ENCODE measurements at places on chromosomes 2 and 18.

DNA sequence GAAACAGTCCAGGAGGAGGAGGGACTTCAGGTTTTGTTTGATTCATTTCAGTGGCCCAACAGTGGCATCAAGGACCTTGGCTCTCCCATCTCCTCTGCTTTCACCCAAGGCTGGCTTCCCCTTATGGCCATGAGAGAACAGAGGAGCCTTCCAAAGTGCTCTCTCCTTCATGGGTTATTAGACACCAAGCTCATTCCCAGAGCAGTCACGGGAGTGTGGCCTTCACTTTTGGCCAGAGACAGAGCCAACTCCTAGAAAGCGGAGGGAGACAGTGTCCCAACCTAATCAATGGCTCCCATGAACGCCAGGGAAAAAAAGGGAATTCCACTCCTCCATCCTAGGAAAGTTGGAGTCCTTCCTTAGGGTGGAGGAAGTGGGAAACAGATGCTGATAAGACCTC is 871 bp upstream of the DUSP28 start:
- no peak for DNase-seq

DNA sequence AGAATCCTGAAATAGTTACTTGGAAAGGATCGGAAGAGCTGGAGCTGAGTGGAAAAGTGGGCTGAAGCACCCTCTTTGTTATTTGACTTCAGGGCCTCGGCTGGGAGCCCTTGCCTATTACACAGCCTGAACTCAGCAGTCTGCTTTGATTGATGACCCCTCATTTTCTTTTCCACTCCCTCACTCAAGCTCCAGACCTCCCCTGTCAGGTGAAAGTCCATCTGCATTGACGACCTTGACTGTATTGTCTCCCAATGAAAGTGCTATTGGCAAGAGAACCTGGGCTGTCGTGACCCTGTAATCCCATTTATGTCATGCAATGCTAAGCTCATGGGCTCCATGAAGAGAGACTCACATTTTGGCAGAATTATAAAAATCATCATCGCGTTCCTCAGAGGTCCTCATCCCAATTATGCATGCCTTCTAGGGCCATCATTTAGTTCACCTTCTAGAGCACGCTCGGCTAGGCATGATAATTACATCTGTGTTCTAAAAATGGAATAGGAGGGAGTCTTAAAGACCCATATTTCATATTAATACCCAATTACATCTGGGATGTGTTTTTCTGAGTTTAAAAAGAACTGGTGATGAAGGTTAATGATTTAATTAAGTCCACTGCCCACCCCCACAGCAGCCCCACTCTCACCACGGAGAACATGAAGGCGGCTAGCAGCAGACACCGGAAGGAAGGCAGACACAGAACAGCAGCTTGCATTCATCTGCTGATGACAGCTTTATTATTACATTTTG is 472.5 kb downstream of the PID1 start:
- DNase-seq: no peak

DNA sequence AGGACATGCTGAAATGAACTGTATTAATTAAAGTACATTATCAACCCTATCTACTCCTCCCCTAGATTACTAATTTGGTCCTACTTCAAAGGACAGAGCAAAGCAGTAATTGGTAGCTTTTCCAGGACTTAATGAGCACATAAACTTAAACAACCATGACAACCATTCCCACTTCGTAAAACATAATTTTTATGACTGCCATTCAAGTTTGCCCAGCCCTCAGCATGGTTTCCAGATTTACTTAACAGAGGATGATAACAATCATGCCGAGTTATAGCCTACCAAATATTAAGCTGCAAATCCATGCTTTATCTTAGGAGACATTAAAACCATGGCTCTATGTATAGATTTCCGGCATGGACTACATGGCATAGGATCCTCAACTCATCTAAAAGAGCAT is 401.1 kb upstream of the CHAC2 start:
- no peak for DNase-seq

DNA sequence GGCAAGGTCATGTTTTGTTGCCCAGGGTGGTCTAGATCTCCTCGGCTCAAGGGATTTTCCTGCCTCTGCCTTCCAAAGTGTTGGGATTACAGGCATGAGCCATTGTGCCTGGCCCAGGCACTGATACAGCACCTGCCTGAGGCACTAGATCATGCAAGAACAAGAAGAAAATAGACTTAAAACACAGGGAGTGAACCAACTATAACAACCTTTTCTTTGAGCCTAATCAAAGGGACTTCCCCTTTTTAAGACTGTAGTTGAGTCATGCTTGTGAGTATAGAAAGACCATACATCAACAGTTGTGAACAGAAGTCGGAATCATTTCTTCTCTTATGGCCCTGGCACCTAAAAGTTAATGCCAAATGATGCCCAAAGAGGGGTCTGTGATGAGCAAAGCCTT is 47.9 kb upstream of the MAPRE2 start:
- no peak for DNase-seq

GRCh38 chr2:73920577-73921545 is 5.8 kb upstream of the DGUOK start:
- DNase-seq: no peak

All from stimulated activated CD4-positive, alpha-beta T cell treated with anti-CD3 and anti-CD28 coated beads, Interleukin-15, amount 100 ng/mL, for 1 hour (primary cell).